H1 (cell line): ENCODE measurements at places on chromosomes 6 and 20. TPM values are rescaled to one million over a fixed set of nuclear protein-coding genes. Genes with fewer than 3 reads are reported as not detected.

DNA sequence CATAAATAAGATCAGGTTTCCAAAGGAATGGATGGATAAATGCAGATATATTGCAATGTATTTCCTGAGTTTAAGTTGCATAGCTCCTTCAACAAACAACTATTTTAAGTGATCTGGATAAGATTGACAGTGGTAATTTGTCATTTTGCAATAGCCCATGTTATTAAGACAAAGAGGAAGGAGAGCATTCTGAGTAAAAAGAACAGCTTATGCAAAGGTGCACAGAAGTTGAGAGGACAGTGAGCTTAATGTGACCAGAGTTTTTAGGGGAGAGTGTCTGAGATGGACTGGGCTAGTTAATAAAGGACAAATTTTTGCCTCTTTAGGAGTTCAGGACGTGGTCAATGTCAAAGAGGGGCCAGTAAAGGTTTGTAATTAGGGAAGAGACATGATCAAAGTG, 48.8 kb upstream of the FBXO30 start:
- DNase-seq = no peak

- DNase-seq = no peak
These were observed 64.1 kb downstream of the C6orf118 start for GRCh38 chr6:165245287-165245686.

GRCh38 chr6:165726290-165726875, 63.3 kb upstream of the PDE10A start:
- no peak for DNase-seq

- no peak for DNase-seq
These were observed 33.1 kb downstream of the FGD2 start for GRCh38 chr6:37038292-37039198.

DNA sequence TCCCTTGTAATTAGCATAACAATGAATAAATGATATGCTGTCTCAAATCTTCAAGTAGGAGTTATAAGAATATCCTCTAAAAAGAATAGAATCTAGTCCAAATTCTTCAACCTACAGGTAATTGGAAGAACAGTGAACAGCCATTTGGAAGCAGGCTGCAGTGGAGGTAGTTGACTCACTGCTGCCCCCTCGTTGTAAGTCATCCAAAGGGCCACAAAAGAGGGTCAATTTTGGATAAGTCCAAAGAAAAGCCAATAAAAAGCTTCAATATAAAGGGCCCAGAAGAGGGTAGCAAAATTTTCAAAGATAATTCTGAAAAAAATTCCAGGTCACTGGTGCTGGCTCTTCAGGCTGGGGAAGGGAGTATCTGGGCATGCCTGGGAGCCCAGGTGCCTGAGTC, 60.8 kb upstream of the SSTR4 start:
- no peak for DNase-seq

- DNase-seq = no peak
These were observed 365.6 kb downstream of the FARS2 start for GRCh38 chr6:5626727-5627426.

GJA10 gene
- not detected in 2 replicates for total RNA-seq

IL17A gene
- total RNA-seq = not detected in 2 replicates

TUBB gene
- total RNA-seq = 1,880 and 1,905 TPM in 2 replicates

SYCP2L gene
- 3.2 and 4.2 TPM in 2 replicates for total RNA-seq

CPNE1 gene
- 294 and 299 TPM in 2 replicates for total RNA-seq
